NCI-H510A treated with DMSO at 0.1 percent for 48 hours (cell line): ENCODE measurements at places on chromosomes 11 and 22.

DNA sequence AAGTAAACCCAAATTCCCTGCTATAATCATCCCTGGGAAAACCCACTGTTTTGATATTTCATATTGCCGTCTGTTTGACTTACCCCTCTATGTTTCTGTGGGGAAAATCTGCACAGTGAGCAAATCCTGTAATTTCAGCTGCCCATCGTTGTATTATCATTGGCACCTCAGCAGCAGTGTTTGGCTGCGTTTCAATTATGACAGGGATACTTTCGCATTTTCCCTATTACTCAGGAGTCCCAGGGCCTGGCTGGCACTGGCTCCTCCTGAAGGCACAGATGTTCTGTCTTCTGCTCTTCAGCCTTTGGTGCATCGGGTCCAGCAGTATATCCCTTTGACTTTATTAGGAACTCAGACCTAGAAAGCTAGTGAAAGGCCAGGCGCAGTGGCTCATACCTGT, 12.2 kb upstream of the MMP12 start:
- DNase-seq: no peak

DNA sequence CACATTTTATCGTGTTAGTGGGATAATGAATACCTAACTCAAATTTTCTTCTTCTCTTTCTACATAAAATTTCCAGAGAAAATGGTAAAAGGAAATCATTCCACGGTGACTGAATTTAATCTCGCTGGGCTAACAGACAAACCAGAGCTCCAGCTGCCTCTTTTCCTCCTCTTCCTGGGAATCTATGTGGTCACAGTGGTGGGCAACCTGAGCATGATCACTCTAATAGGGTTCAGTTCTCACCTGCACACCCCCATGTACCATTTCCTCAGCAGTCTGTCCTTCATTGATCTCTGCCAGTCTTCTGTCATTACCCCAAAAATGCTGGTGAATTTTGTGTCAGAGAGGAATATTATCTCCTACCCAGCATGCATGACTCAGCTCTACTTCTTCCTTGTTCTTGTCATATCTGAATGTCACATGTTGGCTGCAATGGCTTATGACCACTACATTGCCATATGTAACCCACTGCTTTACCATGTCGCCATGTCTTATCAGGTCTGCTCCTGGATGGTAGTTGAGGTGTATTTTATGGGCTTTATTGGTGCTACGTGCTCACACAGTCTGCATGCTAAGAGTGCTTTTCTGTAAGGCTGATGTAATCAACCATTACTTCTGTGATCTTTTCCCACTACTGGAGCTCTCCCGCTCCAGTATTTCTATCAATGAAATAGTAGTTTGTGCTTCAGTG, 24.1 kb downstream of the OR10D3 start:
- DNase-seq: no peak

DNA sequence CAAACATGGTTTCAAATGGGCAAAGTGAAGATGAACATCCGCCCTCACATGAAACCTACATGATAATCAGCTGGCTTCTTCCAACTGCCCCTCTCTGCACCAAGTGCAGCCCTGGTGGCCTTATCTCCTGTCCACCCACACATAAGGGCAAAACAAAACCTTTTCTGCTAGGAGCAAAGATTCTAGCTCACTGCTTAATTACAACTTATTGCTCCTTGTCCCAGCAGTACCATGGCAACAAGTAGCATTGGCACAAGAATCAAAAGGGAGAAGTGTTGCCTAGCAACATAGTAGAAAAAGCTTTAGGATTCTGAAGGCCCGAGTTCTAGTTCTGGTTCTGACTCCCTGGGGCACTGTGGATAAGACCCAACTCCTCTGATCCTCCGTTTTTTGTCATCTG, 68.7 kb upstream of the BMAL1 start:
- DNase-seq: no peak

DNA sequence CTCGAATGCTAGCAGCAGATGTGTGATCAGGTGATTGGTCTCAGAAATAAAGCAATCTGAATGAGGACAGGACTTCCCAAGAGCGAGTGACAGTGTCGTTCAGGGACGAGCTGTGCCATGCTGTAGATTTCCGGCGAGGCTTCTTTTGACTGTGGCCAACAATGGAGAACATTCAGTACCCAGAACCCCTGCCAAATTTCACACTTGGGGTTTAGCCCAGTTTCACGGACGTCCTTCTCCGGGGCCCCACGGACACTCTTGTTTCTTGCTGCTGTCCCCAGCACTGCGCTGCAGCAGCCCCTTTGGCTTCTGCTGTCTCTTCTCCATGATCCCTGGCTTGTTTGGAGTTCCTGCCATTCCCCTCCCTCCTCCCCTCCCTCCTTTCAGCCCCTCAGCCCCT, 115.1 kb upstream of the GRAMD1B start:
- no peak for DNase-seq

DNA sequence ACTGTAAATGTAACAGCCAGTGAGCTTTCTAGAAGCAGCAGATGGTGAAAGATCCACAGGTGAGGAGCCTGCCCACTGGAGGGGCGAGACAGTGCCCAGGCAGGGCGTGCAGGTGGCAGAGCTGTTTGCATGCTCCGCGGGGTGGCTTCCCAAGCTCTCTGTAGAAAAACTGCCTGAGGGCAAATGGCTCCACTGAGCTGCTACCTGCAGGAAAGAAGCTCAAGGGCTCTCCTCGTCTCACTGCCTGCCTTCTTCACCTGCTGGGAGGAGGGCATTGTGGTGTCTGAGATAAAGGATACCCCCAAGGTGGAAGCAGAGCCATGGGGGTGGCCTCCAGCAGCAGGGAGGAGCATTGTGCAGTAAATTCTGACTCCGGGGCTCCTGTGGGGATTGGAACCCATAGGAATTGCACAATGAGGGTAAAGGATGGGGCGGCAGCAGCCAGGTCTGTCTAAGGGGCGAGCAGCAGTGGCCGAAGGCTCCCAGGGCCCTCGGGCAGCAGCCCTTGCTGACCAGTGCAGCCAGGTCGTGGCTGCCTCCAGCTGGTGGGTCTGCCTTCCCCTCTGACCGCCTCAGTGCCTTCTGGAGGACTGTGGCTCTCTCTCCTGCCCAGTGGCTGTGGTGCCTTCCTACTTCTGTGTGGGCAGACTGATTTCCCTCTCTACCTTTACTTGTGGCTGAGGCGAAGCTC, 28.0 kb upstream of the CABP7 start:
- DNase-seq: peak; percentile 17

DNA sequence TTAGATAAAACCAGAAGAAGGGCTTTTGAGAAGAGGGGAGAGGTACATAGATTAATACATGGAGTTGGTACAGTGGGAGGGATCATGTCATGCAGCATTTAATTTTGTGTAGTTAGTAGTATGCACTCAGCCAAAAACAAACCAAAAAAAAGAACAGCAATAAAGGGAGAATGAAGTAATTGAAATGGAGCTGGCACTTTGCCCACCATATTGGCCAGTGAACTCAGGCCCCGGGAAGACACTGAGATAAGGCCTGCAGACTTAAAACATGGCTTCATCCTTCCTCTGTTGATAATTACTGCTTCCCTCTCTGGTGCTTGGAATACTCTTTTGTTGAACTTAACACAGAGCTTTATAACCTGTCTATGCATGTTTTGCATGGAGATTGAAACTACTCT, 3.1 kb downstream of the PANX1 start:
- no peak for DNase-seq

- no peak for DNase-seq
These were observed 49.4 kb upstream of the ARHGAP42 start for GRCh38 chr11:100637706-100638105.

DNA sequence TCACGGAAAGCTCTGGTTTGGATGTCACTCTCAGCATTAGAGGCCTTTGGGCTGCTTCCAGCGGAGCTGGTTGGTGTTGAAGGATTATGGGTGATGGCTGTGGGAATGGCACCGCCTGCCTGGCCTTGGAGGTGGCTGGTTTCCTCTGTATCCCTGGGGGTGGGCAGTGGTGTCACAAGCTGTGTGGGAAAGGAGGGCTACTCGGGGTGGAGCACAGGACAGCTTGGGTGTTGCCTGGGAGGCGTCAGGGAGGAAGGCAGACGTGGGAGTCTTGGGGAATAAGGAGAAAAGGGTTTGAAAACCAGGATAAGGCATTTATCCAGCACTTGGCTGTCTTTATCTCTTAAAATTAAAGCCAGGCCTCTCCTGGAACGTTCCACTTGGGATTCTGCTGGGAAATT, 71.8 kb downstream of the ADAMTS15 start:
- no peak for DNase-seq

DNA sequence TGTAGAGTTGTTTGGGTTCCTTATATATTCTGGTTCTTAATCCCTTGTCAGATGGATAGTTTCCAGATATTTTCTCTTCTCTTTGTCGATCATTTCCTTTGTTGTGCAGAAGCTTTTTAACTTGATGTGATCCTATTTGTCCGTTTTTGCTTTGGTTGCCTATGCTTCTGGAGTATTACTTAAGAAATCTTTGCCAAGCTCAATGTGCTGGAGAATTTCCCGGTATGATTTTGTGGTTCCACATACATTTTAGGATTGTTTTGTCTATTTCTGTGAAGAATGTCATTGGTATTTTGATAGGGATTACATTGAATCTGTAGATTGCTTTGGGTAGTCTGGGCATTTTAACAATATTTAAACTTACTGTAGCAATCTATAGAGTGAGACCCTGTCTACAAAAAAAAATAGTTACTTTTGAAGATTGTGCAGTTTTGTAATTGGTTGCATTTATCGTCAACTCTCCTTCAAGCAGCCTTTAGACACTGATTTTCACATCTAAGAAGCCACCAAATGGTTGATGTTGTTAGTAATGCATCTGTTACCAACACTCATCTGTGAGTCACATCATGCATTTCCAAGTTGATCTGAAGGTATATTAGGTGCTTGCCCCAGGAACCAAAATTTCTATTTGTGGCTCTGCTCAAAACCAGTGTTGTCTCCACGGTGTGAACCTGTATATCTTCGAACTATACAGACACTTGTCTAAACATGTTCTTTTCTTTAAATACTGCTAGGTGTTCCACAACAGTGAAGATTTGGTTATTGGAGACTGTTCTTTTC, 21.4 kb downstream of the XRCC6 start:
- no peak for DNase-seq

DNA sequence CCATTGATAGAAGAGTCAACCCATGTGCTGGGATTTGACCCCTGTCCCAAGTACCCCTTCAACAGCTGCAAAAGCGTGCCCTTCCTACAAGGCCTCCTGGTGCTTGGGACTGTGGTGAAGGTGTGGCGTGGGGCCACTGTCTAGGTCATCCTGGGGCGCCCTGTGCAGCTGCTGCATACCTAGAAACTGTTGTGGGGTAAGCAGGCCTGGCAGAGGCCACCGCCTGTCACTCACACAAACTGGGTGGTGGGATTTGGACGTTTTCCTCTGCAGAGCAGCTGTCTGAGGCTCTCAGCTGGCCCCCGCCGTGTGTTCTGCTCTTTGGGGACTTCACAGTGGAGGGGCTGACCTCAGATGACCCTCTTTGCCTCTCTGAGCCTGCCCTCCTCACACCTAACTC, 69.7 kb downstream of the SCN3B start:
- no peak for DNase-seq

GRCh38 chr11:117098269-117099232, at the start of gene SIK3:
Gene SIK3 (minus strand): TSS chr11:117098428. CDS start chr11:117098415, 13 bp downstream.
- peak; percentile 74 for DNase-seq

DNA sequence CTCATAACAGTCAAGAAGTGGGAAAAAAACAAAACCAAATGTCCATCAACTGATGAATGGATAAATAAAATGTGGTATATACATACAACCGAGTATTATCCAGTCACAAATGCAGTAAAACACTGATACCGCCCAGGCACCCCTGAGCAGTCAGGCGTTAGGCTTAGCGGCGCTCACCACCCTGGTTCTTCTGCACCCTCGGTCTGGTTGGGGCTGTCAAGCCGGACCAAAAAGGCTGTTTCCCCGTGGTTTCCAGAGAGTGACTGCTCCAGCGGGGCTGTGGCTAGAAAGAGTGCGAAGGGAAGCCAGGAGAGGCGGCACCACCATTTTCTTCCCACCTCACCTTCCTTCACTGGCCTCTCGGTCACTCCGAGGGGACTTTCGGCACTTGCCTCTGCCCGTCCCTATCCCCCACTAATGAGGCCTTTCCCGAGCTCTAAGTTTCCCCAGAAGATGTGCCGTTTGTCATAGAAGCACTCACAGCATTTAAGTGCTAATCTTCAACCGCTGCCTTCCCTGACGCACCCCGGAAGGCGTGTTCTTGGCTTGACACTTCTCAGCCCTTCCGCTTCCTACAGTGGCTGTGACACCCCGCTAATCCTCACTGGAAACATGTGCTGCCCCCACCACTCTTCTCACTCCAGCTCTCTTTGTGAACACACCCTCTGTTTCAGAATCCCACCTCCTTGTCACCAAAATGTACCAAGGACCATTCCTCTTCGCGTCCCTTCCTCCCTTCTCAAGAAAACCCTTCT, 42.4 kb downstream of the FCHSD2 start:
- DNase-seq: no peak

GRCh38 chr11:78940500-78941225, 366.0 kb upstream of the NARS2 start:
- peak; percentile 96 for DNase-seq

DNA sequence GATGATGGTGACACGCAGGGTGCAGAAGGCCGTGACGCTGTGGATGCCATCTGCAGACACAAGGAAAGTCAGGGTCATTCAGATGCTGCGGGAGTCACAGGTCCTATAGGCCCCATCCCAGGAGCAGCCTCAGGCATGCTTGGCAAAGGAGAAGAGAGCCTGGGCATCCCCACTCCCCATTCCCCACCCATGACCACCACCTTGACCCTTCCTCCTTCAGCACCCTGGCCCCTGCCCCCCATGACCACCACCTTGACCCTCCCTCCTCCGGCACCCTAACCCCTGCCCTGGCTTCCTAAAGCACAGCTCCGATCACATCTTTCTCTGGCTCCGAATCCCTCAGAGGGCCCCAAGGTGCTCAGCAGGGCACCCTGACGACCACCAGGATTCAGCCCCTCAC, 73.1 kb downstream of the CELSR1 start:
- DNase-seq: no peak

DNA sequence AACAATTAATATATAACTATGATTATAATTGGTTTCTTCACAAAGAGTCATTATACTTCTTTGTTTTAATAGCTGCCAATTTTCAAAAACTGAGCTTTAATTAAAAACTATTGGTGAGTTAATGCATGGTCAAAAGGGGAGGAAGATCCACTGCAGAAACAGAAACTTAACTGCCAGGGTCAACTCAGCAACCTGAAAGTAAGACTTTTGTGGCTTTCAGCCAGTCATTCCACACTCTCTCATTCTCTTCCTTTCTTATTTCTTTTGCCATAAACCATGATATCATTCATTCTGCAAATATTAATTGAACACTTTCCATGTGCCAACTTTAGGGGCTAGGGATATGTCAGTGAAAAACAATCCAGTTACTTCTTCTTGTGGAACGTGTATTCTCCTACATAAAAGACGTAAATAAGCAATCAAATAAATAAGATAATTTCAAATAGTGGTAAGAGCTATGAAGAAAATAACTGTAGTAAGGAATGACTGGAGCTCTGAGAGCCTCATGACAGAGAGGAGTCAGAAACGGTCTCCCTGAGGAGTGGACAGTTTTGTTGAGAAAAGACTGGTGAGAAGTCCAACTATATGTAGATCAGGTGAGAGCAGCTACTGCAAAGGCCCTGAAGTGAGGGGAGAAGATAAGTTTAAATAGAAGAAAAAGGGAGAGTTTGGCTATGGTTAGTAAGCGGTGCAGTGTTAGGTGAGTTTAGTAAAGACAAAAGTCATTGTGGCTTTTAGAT, 130.5 kb downstream of the GRIA4 start:
- no peak for DNase-seq

- no peak for DNase-seq
These were observed 11.7 kb downstream of the CERK start for GRCh38 chr22:46726066-46726985.
